ENCODE measurements at places on chromosomes 4 and X. TPM values are rescaled to one million over a fixed set of nuclear protein-coding genes. Genes with fewer than 3 reads are reported as not detected.

DNA sequence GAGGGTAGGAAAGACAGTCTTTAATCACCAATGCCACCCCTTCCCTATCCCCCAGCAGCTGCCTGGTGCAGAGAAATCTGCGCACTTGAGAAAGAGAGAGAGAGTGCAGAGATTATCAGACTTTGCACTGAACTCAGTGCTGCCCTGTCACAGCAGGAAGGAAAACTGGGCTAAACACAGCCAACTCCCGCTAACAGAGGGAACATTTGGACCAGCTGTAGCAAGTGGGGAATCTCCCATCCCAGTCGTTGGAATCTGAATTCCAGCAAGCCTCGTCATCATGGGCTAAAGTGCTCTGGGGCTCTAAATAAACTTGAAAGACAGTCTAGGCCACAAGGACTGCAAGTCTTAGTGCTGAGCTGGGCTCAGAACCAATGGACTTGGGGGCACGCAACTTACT, 168.7 kb downstream of the DLG3 start:
- DNase-seq, result no peak

DNA sequence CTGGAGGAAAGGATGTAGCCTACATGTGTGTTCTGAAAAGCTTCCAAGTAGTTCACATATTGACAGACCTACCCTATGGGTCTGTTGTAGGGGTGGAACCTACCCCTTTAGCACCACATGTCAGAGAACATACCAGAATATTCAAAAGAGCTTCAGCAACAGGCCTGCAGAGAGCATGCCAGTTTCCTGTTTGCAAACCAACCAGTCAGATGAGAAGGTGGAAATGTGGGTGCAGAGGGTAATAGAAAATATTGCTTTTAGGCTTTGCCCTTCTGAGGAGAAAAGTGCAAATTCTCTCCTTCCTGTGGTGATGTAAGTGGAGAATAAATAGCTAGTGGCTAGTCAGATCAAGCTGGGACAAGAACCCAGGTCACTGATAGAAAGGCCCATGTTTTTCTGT, 16.4 kb downstream of the INTS6L start:
- no peak for DNase-seq

DNA sequence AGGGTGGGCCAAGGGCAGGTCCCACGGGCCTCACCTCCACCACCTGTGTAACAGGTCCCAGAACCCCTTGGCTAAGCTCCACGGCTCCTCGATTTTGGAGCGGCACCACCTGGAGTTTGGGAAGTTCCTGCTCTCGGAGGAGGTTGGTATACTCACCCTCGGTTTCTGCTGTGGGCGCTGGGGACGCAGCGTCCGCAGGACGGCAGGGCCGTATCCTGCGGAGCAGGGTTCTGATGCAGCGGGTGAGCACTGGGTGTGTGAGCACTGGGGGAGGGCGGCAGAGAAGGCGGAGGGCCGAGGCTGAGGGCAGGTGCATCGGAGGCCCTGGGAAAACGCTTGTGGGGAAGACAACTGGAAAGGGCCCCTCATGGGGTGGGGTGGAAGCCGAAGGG, 11.0 kb downstream of the ATP5ME start:
- DNase-seq, result no peak

The NPNT gene
- 3.0 TPM for polyA plus RNA-seq

The GNRHR gene
- not detected for polyA plus RNA-seq

The OR13H1 gene
- polyA plus RNA-seq, result not detected

The TREX2 gene
- not detected for polyA plus RNA-seq

The ANKRD50 gene
- 1.8 TPM for polyA plus RNA-seq
